ENCODE measurements at places on chromosomes 11 and 22.

DNA sequence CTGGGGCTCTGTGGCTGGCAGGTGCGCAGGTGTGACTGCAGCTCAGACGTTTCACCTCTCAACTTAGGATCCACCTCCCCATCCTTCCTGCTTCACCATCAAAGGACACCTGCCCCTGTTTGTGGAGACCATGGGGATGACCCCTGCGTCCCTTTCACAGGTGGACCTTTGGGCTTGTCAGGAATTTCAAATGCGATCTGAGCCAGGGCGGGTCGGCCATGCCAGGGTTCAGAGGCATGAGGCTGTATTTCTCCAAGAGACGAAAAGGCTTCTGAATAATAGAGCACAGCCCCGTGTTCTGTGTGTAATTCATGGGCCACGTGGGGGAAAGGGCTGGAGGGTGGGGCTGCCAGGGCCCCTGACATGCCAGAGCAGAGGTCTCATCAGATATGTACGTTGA lies 668.0 kb downstream of the BRD1 start:
- no peak for DNase-seq

GRCh38 chr22:48806227-48806781 lies 1021.4 kb downstream of the BRD1 start:
- DNase-seq = no peak

GRCh38 chr11:27296497-27296896 lies 66.5 kb downstream of the CCDC34 start:
- no peak for DNase-seq

GRCh38 chr11:115008799-115009198 lies 330.5 kb downstream of the NXPE2 start:
- no peak for DNase-seq

GRCh38 chr11:124463324-124463723 lies 17.8 kb upstream of the OR8B8 start:
- no peak for DNase-seq

DNA sequence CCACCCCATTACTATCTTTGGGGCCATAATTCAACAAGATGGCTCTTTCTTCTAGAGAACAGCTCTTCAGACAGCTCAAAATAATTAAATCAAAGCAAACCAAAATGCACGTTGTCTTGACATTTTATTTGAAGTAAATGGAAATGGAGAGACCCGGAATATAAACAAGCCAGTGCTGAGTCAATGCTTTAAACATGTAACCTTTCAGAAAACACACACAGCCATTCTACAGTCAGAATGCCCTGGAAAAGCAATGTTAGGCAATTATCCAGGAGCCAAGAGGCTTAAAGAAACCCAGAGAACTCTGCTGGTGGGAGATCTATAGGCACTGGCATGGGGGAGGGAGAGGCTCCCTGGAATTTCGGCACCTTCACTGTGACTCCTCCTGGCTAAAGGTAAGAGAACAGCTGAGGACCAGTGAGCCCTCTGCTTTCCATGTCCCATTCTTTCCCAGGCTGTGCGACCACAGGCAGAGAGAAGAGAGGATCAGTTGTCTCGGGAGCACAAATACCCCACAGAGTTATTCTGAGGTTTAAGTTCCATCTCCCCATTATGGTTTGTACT lies 254.0 kb upstream of the CCDC90B start:
- no peak for DNase-seq

- DNase-seq = no peak
Observed at GRCh38 chr11:4975436-4975835, 19.2 kb upstream of the OR51L1 start.

GRCh38 chr22:22030493-22031182 lies 48.1 kb upstream of the TOP3B start:
- DNase-seq = no peak

DNA sequence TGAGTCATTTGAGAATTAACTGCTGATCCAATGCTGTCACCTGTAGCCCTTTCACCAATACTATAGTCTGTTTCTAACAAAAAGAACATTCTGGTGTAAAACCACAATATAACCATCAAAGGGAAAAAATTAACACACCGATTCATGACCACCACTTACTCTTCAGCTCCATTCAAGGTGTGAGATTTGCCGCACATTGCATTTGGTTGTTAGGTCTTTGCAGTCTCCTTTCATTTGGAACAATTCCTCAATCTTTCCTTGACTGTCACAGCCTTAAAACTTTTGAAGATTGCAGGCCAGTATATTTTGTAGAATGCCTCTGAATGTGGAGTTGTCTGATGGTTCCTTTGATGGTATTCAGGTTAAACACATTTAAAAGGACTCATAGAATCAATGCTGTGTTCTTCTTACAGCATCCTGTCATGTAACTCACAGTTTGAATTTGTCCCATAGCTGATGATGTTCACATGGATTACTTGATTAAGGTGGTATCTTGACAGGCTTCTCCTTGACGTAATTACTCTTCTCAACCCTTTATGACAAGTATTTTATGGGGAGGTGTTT lies 63.6 kb downstream of the TNRC6B start:
- no peak for DNase-seq

DNA sequence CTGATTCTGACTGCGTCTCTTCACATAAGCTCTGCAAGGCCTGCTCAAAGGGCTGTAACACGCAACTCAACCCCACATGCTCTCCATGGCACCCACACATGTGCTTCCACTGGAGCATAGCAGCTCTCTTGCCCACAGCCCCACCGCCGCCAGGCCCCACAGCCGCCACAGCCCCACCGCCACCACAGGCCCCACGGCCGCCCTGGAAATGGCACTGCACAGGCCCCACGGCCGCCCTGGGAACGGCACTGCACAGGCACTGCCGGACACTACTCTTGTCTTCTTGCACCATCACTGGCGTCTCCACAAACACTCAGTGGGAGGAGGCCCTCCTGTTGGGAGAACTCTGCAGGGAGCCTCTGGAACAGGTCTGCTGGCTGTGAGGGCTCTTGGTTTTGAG lies 8.6 kb downstream of the MOB2 start:
- DNase-seq = no peak

- no peak for DNase-seq
Observed at GRCh38 chr11:8038393-8038792, 42.6 kb upstream of the TUB start.

DNA sequence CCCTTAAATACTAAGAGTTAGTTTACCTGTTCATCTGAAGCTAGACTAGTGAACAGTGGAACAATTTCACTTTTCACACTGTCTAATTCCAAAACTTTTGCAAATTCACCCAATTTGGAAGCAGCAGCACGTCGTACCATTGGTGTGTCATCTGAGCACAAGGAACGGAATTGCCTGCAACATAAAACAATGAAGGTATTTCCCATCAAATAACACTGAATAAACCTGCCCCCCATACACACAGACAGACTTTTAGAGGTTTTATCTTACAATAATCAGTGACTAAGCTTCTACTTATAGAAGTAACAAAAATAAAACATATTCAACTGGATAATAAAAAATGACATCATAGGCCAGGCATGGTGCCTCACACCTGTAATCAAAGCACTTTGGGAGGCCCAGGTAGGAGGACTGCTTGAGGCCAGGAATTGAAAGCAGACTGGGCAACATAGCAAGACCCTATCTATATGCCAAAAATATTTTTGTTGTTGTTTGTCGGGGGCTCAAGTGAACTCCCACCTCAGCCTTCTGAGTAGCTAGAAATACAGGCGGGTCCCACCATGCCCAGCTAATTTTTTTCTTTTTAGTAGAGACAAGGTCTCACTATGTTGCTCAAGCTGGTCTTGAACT lies 6.3 kb downstream of the PPP2R1B start:
- no peak for DNase-seq

Data from mucosa of gallbladder (tissue), 1 donor.